ENCODE measurements at places on chromosomes 3 and 15.

GRCh38 chr3:56320883-56321282 is 147.4 kb downstream of the ERC2 start:
- DNase-seq: no peak

DNA sequence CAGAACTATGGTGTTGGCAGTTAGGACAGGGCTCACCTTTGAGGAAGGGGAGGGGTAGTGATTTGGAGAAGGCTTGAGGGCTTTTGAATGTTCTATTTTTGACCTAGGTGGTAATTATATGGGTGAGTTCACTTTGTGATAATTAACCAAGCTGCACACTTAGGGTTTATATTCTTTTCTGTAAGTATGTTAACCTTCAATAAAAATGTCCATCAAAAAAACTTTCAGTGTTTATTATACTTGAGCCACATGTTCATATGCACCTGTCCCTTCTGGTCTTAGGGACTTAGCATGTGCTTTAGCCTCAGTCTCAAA is 28.4 kb downstream of the PDE8A start:
- DNase-seq: no peak

DNA sequence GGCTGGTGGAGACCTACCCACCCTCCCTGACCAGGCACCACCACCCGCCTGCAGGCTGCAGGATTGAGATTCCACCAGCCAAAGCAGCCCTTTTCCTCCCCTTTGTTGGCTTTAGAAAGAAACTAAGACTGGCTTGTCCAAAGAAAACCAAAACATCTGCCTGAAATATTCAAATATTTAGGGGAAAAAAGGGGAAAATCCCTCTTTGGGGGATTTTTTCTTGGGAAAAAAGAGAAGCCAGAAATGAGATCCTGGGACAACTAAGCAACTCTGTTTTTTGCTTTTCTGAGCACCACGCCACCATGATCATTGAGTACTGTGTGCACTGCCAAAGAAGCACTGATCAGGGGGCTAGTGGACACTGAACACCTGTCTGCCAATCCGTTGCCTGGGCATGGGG is 2.6 kb downstream of the DCLK3 start:
- DNase-seq: no peak

- peak; percentile 47 for DNase-seq
These were observed 155.6 kb downstream of the SQOR start for GRCh38 chr15:45790325-45790943.

GRCh38 chr3:94593526-94594150 is 530.8 kb downstream of the NSUN3 start:
- DNase-seq: no peak

DNA sequence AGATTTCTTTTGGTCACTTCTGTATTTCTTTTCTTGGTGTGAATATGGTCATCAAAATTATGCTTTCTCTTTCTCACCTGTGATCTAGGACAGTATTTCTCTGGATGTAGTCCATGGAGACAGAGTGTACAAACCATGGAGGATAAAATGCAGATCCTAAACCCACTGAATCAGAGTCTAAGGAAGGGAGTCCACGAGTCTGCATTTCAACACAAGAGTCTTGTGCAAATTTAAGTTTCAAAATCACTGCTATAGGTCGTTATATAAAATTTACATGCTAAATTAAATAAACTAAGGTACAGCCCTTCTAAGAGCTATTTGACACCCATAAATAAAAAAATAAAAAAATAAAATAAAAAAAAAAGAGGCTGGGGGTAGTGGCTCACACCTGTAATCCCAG is 17.3 kb upstream of the UBE2E2 start:
- no peak for DNase-seq

DNA sequence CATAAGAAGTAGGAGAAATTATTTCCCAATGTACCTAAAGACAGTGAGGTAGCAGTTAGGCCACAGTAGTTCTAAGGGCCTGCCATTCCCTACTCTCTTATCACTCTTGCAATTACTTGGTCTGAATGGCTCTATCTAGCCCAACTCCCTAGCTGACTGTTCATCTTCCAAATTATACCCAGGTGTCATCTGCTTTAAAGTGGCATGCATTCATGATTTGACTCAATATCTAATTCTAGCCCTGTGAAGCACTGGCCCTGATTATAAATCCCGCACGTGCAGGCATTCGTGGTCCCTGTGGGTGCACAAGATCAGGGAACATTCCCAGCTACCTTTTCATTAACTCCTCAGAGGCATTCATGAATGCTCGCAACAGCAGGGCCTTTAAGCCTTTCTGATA is 43.1 kb upstream of the ZNF774 start:
- DNase-seq: no peak

- no peak for DNase-seq
These were observed 167.9 kb downstream of the BBX start for GRCh38 chr3:107690522-107691138.

DNA sequence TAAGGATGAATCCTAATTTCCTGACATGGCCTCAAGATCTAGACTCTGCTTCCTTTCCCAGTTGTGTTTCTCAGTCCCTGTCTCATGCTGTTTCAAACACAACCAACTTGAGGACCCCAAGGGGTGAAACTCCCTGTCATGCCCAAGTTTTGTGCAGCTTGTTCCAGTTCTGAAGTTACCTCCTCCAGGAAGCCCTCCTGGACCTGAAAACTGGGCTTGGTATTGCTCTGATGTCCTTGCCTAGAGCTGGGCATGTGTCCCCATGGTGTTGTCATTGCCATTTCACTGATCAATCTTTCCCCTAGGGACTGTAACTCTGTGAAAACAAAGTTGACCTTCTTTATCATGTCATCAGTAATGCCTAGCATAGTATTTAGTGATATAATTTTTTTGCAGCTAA is 6.1 kb upstream of the LMOD3 start:
- DNase-seq: no peak

GRCh38 chr3:53712817-53713388 is 133.3 kb downstream of the CHDH start:
- DNase-seq: no peak

DNA sequence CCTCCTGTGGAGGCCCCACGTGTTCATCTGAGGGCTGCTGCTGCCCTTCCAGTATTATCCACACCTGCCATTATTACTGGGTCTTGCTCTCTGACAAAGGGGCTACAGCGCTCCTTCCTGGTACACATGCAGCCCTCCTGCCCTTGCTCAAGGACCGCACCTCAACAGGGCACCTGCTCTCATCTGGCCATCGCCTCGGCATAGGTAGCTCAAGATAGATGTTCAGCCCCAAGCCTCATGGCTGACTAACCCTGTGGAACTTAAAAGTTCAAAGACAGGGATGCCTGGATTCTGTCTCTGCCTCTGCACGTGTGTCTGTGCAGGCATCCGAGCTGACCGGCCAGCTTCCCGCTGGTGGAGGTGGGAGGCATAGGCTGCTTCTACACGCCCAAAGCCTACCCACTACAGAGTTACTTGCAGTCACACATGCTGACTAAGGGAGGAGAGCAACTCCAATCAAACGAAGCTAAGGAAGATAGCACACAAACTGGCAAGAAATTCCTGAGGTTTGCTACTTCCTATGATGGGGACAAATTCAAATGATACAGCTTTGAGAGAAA is 152.5 kb upstream of the ATP10A start:
- DNase-seq: no peak

GRCh38 chr3:38994251-38994650 is 57.5 kb downstream of the SCN11A start:
- DNase-seq: no peak

- DNase-seq: no peak
These were observed 62.5 kb downstream of the LYZL4 start for GRCh38 chr3:42347928-42348327.

DNA sequence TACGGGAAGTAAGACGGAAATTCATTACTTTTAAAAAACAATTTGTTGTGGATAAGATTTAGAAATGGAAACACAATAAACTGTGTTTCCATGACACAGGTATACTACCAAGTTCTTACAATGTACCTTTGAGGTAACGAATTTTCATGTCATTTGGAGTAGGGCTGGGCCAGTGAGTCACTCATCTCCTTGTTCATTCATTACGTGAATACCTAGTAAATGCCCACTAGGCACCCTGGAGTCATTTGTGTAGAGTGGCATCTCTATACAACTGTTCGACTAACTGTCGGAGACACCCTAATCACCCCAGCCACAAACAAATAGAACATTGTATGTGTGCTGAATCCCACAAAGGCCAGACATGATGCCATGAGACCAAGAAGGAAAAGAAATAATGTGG is 94.8 kb downstream of the IGF1R start:
- no peak for DNase-seq

GRCh38 chr15:93214106-93214505 is 125.1 kb upstream of the RGMA start:
- no peak for DNase-seq

GRCh38 chr15:100484443-100484842 is 44.3 kb downstream of the CERS3 start:
- DNase-seq: no peak

- no peak for DNase-seq
These were observed 20.7 kb downstream of the PLEKHO2 start for GRCh38 chr15:64862408-64862807.

- no peak for DNase-seq
These were observed 101.0 kb downstream of the OSBPL10 start for GRCh38 chr3:31880020-31880419.

- DNase-seq: no peak
These were observed 6.7 kb upstream of the EIF1B start for GRCh38 chr3:40302784-40303183.

- no peak for DNase-seq
These were observed 158.7 kb upstream of the NANOGP8 start for GRCh38 chr15:35243758-35244157.

DNA sequence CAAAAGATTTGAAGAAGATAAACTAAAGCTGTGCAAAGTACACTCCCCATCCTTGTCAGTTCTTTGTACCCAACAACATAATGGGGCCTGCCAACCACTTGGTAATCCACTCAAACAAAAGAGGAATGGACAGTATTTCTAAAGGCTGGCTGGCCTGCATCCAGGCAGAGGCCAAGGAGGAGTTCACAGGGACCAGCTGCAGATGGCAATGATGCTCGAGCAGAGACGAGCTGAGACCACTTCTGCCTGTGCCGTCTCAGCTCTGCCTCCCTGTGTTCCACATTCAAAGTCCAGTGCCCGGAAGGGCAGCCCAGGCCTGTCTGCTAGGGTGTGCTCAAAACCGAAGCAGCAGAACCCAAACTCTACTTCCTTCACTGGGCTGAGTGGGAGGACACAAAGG is 14.3 kb downstream of the CXCR6 start:
- DNase-seq: no peak

DNA sequence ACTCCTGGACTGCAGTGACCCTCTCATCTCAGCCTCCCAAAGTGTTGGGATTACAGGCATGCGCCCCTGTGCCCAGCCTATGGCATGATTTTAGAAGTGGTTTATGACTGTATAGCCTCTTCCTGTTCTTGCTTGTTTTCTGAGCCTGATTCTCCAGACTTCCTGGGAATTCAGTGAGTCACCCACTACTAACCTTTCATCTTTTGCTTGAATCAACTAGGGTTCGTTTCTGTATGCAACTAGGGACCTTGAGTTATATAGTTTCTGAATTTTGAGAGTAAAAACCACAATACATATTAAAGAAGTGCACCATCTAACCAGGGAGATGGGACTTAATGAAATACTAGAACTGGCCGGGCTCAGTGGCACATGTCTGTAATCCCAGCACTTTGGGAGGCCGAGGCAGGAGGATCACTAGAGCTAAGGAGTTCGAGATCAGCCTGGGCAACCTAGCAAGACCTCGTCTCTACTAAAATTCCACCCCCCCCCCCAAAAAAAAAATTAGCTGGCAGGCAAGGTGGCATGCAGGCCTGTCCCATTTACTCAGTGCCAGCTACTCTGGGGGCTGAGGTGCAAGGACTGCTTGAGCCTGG is 76.0 kb downstream of the ZNF609 start:
- DNase-seq: no peak

GRCh38 chr3:122665226-122665786 is 15.3 kb upstream of the PARP14 start:
- no peak for DNase-seq

DNA sequence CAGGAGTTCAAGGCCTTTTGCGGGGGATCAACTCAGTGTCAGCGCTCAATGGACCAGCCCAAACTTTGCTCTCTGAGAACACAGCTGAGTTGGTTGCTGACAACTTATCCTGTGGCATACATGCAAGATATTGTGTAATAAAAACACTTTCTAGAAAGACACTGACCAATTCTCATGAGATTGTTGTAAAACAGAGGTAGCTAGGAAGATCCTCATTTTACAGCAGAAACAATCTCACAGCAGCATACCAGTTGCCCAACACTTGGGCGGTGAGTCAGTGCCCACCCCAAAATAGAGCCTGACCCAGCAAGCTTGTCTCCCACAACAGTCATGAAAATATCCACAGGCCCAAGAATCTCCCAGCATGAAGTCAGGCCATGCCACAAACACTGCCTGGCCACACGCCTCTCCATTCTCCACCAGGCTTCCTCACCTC is 18.2 kb downstream of the KLHL6 start:
- DNase-seq: no peak

- no peak for DNase-seq
These were observed 46.6 kb downstream of the CRYGS start for GRCh38 chr3:186497608-186498007.

GRCh38 chr15:65833501-65834205 is 35.6 kb upstream of the RAB11A start:
- DNase-seq: peak; percentile 79

GRCh38 chr15:25186411-25186810 is 231.6 kb downstream of the SNRPN start:
- DNase-seq: no peak

- no peak for DNase-seq
These were observed 32.6 kb upstream of the RAB6B start for GRCh38 chr3:133928136-133928893.

GRCh38 chr3:106629215-106629832 is 747.9 kb upstream of the CCDC54 start:
- DNase-seq: no peak

DNA sequence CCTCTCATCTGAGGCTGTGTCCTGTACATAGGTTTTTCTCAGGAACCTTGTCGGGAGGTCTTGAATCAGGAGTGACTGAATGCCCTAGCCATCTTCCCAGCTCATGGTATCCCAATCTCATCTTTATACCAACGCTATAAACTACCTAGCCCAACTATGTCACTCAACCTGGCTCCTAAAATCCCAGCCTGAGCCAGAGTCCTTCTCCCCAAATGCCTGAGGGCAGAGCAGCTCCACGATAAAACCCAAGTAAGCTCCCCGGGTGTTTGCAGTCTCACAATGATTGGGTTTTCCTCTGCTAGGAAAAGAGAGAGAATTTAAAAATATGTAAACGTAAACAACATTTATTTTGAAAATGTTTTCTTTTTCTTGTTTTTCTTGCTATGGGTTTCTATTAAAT is 14.4 kb downstream of the EIF1B start:
- no peak for DNase-seq

DNA sequence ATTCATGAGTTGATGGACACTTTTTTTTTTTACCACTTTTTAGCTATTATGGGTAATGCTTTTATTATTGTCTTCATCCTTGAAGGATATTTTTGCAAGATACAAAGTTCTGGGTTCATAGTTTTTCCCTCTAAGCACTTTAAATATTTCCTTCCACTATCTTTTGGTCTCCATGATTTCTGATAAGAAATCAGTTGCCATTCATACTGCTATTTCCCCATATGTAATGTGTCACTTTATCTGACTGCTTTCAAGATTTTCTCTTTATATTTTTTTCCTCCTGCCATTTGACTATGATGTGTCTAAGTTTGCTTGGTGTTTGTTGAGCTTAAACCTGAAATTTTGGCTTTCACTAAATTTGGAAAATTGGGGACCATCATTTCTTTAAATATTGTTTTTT is 19.3 kb downstream of the NRG4 start:
- DNase-seq: no peak

GRCh38 chr15:58924327-58924726 is 9.2 kb downstream of the SLTM start:
- DNase-seq: no peak

GRCh38 chr3:173586166-173586565 is 188.6 kb downstream of the NLGN1 start:
- no peak for DNase-seq

All from activated naive CD4-positive, alpha-beta T cell treated with anti-CD3 and anti-CD28 coated beads for 36 hours (primary cell).